ENCODE measurements at places on chromosomes 16 and 17.

DNA sequence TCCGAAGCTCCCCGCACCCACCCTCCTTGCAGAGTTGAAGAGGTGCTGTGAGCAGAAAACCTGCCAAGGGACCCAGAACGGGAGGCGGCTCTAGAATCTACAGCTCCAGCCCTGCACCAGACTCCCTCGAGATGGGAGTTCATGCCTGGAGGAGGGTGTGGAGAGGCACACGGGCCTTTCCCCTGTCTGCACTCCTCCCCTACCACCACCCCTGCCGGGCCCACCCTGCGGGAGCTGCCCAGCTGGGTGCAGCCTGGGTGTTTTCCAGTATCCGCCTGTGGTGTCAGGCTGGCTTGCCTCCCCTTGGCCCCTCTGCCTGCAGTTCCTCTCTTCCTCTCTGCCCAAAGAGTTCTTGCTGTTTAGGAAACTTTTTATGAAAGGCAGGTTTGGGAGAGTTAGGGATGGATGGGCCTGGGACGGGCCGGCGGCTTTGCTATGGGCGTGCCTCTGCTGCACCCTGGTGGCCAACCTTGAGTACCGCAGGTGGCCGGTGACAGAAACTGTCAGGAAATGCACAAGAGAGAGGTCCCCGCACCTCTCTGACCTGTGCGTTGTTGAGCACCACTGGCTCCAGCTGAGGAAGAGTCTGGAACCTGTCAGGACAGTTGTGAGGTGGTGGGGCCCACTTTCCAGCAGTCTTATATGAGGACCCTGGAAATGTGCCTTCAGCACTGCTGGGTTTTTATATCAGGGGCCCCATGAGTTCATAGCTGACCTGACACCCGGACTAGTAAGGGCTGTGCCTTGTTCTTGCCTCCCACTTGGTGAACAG, 354.1 kb downstream of the SEC14L1 start:
- peak; percentile 41 for DNase-seq

DNA sequence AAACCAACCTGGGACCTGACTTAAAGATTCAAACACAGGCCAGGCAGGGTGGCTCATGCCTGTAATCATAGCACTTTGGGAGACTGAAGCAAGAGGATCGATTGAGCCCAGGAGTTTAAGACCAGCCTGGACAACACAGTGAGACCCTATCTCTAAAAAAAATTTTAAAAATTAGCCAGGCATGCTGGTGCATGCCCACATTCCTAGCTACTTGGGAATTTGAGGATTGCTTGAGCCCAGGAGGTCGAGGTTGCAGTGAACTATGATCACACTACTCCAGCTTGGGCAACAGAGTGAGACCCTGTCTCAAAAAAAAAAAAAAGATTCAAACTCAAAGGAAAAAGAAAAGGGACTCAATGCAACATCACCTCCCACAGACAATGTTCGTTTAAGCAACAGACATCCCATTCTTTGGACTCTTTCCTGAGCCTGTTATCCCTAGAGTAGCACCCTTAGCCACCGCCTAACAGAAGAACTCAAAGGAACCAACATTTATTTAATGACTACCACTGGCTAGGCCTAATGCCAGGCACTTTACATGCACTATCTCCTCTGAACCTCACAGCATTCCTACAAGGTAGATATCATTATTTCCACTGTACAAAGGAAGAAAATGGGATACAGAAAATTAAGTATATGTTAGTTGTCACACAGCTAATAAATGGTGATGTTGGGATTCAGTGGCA, 12.7 kb downstream of the MYO18A start:
- no peak for DNase-seq

DNA sequence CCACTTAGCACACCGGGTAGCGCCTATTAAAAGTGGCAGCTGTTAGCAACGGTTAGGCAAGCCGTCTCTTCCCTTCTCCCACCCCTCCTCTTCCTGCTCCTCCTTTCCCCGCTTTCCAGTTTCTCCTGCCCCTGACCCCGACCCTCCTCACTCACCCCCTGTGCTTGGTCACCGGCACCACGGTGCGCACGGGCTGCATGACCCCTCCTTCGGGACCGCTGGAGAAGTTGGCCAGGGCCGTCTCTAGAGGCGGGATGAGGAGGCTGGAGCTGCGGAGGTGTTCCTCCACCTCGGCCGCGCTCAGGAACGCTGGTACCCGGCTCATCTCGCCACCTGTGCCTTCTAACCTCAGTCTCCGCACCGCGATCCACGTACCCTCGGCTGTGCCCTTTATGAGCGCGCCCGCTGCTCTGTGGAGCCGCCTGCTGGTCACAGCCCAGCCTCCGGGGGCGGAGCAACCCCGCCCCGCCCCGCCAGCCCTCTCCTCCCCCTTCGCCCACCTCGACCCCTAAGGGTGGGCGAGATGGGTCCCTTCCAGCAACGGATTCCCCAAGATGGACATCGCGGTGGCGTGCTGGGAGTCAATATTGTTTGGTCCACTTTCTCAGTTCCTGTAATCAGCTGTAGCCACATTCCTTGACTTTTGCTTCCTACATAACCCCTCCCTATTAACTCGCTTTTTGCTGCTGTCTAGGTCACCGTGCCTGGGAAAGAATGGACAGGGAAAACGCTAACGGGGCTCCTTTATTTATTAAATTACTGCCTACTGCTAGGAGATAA, at the start of gene CRYM:
TSS of gene CRYM (minus strand) at position 364 of the 780 bp plus-strand sequence. CDS start at position 325, 39 bp downstream.
- peak; percentile 5 for DNase-seq

DNA sequence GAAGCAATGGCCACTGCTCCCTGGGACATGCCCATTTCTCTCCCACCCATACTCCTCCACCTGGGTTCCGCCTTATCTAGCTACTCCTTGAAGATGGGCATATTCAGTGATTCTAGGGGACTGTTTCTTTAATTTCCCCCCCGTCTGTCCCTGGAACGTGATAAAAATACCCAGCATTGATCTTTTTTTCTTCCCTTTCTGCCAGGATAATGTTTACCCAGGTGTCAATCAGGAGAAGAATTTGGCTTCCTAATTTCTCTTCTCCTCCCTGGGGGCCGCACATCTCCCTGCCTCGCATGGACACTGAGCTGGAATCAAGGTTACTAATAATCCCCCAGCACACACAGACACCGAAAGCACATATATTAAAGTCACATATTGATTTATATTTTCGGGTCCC, 35.2 kb downstream of the DCAKD start:
- no peak for DNase-seq

GRCh38 chr16:70808371-70808770, 7.4 kb upstream of the VAC14 start:
- no peak for DNase-seq

DNA sequence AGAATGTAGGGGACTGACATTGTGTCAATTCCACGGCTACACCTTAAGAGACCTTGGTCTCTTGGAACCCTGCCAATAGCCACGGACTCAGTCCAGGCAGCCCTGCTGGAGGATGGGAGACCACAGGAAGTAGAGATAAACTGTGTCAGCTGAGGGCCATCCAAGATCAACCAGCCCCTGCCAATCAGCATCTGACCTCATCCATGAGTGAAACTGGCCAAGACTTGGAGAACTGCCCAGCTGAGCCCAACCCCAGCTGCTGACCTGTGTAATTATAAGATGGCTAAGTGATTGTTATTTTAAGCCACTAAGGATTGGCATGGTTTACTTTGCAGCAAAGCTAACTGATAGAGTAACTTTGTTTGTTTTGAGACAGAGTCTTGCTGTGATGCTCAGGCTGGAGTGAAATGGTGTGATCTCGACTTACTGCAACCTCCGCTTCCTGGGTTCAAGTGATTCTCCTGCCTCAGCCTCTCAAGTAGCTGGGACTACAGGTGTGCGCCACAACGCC, 13.3 kb upstream of the YWHAE start:
- DNase-seq: no peak

DNA sequence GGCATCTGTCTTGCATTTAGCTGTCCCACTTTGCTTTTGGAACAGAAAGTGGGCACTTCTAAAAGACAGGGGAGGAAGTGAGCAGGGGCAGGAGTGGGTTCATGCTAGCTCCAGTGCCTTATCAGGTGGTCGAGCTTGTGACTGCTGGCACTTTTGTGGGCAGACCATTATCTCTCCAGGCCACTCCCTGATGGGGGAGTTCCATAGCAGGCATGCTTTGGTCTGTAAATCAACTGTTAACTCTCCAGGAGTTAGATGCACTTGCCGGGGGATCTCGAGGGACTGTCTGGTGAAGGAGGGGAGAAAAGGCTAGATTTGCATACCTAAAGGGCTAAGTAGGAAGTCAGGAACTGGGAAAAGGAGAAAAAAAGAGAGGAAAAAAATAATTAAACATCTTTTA, 9.3 kb upstream of the CARD14 start:
- DNase-seq: no peak

DNA sequence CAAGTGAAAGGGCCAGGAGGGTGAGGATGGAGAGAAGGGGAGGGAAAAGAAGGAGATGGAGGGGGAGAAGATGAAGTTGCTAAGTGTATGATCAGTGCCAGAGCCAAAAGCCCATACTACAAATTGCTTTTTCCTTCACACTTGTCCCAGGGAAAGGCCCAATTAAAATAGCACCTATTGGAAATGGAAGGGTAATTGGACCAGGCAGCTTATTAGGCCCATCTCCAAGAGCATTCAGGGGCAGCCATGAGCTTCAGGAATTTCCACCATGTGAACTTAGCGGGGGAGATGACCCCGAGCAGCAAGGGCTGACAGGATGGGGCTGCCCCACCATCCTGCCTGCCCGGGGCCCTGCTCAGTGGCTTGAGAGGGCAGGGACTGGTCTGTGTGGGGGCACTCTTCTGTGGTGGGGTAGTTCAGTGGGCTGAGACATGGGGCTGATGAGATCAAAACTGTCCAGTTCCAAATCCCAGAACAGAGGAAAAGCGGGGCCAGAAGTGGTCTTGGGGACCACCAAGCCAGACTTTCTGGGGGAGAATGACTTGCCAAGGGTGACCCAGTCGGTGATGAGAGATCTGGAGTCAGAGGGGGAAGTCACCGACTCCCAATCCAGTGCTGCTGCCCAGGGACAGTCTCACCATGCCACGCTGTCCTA, 27.5 kb downstream of the GOSR2 start:
- no peak for DNase-seq

- DNase-seq: no peak
Observed at GRCh38 chr16:71501547-71501946, 12.4 kb upstream of the ZNF19 start.

DNA sequence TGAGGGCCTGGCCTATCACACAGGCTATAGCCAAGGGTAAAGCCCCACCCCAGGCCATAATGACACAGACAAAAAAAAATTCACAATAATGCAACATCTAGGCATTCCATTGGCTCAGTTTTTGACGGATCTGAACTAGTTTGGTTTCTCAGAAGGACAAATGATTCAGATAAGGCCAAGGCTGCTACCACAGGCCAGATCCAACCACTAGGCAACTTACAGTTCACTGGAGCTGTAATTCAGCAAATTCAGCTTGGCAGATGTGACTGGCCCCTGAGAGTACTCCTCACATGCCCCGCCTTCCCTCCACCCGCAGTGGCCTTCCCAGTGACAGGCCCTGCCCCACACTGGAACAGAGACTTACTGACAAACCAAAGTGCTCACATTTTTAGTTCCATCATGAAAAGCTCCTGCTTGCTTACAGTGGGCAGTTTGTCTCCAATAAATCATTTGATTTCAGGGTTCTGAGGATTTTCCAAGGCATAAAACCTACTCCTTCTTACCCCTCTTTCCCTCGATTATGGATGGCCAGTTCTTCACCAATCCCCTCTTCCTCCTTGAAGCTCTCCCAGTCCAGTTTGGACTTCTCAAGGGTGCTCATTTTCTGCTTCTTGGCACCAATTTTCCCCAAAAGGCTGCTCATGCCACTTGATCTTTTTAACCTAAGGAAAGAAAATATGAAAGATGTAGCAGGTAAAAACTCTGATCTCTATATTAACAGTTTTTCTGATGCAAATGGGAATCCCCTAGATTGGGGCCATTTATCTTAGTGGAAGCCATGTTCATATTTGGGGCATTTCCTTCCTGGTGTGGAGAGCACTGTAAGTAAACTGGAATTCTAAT, 53.3 kb upstream of the BCAR1 start:
- no peak for DNase-seq
